Activated T-cell treated with anti-CD3 and anti-CD28 coated beads for 4 hours (primary cell): ENCODE measurements at places on chromosomes 3 and 15.
A peak's percentile ranks its signal among the peaks of the same experiment; 100 is the strongest.

- peak; percentile 98 for DNase-seq
Observed at GRCh38 chr3:120093911-120094775, at the start of gene GSK3B. Gene GSK3B (minus strand): TSS chr3:120094447. CDS start chr3:120093434, 1,013 bp downstream.

GRCh38 chr3:169172535-169172934, 491.0 kb downstream of the MECOM start:
- DNase-seq, result no peak

- no peak for DNase-seq
Observed at GRCh38 chr3:15923640-15924405, 126.0 kb upstream of the ANKRD28 start.

DNA sequence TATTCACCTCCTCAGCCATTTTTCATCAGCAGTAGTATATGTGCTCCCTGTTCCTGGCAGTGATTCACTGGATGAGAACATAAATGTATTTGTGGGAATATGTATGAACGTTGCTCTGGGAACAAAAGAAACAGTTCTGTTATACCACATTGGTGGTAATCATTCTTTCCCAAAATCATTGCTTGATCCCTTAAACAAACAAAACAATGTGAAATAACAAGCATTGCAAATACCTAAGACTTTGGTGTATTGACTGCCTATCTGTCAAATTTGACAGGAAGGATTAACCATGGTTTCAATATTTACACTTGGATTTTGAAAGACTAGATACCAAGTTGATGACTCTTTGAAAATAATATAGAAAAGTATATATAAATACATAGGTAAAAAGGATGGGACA, 284.1 kb downstream of the FHIT start:
- no peak for DNase-seq

DNA sequence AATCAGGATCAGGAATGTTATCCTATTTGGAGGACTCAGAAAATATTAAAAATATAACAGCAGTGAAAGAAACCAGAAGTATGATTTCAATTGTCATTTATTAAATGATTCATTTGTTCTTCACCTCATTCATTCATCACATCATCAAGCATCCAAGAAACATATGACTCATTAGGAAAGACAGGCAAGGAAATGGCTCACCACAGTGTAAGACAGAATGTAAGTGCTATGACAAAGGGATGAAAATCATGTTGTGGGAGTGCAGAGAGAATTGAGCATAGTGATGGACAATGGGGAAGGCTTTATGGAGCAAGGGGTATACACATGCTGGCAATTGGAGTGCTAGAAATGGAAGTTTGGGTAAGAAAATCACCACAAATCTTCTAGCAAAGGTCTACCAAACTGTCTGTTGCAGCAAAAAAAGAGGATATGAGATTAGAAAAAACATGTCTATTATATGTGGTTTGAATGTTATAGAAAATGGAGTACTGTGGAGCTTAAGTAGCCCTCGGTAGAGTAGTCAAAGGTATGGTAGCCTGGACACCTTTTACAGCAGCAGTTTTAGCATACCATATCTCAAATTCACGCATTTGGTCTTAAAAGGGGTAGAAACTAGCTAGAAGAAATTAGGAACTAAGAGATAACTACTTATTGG, 111.1 kb upstream of the GPR149 start:
- no peak for DNase-seq
